Endothelial cell of umbilical vein (primary cell): ENCODE measurements at places on chromosomes 1 and 21. TPM values are rescaled to one million over a fixed set of nuclear protein-coding genes. Genes with fewer than 3 reads are reported as not detected.
A peak's percentile ranks its signal among the peaks of the same experiment; 100 is the strongest.

DNA sequence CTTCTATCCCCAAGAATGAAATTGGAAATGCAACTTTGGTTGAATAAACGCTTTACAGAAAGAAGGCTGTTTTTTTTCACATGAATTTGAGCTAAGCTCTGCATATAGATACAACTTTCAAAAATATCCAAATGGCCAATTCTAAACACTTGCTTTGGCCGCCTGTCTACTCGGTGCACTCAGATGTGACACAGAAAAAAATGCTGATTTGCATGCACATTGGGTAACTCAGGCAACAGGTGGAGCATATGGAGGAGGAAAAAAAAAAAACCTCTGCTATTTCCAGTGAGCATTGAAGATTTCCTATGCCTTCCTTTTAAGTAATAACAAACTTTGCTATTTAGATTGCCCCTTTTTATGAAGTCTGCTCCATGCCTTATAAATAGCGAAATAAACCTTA, 262.5 kb downstream of the GRIK1 start:
- no peak for DNase-seq

Gene PTGER3
- not detected in 2 replicates for total RNA-seq

Gene IER5
- total RNA-seq: 14.4 and 14.9 TPM in 2 replicates

Gene SERPINC1
- total RNA-seq: 0.35 TPM in 1 of 2 replicates, not detected in the other

Gene GBP6
- total RNA-seq: not detected in 2 replicates

Gene LRRC53
- total RNA-seq: not detected in 2 replicates

Gene NES
- 269 and 274 TPM in 2 replicates for total RNA-seq

- DNase-seq: no peak
Observed at GRCh38 chr1:200724064-200724463, 14.6 kb upstream of the CAMSAP2 start.

- DNase-seq: no peak
Observed at GRCh38 chr1:180941518-180942275, 29.0 kb downstream of the KIAA1614 start.

Gene IL24
- not detected in 2 replicates for total RNA-seq

Gene MARK1
- total RNA-seq: 5.5 and 6.0 TPM in 2 replicates

Gene LEMD1
- total RNA-seq: not detected in 2 replicates

- peak; percentile 19 for DNase-seq
Observed at GRCh38 chr1:57485643-57486042, 61.8 kb upstream of the DAB1 start.

DNA sequence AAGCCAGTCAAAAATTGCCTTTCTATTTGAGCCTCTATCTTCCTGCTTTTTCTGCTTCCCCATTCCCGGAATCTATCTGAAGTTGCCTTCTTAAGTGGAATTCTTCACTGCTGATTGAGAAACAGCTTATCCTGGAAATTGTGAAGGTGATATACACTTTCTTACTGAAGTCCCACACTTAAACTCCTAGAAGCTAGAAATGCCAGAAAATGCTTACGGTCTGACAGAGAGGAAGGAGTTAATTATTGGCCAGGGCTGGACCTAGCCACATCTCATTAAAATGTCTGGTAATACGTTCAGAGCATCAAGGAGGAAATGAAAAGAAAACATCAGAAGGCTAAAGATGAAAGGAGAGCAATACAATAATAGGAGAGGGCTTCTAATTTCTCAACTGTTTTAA, 292.5 kb upstream of the SNX7 start:
- DNase-seq: no peak

DNA sequence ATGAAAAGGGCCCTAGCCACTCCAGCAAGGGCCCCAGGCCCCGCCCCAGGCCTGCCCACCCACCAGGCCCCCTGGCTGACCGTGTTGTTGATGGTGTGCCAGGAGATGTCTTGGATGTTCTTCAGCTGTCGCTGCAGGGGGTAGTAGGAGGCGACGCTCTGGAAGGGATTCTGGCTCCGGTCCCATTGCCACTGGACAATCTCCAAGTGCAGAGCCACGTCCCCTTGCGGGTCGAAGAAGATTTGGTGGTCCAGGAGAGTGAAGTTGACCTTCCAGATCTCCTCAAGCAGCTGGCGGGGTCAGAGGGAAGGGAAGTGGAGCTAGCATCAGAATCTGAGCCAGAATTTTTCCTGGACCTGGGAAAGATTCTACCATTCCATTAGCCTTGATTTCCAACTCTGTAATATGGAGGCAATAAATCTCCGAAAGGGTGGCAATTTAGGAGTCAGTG, 10.2 kb downstream of the TAS1R2 start:
- no peak for DNase-seq
